NCI-H187 treated with DMSO at 0.1 percent for 48 hours (cell line): ENCODE measurements at places on chromosomes 7 and 10.

DNA sequence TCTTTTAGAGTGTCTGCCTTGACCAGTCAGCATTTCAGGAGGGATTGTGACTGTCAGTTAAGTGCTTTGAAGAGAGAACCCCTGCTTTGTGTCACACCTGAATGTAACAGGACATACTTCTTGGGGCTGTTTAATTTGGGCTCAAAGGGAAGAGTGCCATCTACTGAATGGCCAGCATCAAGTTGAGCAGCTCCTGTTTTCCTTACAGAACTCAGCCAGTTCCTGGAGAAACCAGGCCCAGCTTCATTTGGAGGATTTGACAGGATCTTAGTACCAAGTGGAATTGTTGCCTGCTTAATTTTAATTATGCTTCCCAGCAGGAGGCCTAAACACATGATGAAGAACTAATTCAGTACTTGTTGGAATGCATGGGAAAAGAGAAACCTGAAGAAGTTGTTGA lies 8.3 kb downstream of the ADD3 start:
- DNase-seq: no peak

- DNase-seq: no peak
Observed at GRCh38 chr10:129530581-129530980, 63.5 kb downstream of the MGMT start.

DNA sequence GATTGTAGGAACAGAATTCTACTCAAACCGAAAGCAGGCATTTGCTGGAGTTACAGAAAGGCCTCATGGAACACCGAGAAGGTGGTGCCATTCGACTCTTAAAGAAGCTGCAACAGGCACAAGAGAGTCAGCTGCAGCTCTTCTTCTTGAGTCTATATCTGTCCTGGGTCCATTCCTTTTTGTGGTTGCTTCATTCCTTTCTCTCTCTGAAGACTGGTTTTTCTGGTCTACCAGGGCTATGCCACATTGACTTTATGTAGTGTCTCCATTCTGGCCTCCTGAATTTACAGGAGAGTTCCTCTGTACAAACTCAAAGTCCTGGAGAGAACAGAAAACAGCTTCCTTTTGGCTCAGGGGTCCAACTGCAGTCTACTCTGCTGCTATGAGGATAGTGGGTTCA lies 132.8 kb downstream of the CFTR start:
- DNase-seq: no peak

DNA sequence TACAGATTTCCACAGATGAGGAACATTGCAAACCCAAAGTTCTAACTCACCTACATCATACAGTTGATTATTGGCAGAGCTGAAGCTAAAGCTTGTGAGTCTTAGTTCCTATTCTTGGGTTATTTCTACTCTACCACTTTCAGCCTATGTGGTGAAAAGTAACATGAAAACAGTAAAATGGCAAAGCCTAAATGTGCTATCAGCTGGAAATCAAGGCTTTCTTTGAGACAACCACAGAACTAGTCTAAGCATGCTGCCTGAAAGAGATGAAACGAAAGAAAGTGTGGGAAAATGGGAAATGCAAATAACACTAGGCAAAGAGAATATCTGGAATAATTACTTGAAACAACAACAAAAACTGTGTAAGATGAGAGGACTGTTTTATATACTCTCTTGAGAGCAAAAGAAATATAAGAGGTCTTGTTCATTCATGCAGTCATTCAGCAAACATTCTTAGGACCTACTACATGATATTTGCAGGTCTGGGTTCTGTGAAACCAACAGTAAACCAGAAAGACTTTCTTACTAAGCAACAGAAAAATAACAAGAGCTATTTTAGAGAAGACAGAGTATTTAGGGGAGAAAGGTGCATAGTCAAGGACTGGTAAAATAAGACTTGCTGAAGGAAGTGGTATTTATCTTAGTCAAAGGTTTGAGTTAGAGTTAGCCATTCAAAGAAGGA lies 437.1 kb downstream of the HTR7 start:
- no peak for DNase-seq

DNA sequence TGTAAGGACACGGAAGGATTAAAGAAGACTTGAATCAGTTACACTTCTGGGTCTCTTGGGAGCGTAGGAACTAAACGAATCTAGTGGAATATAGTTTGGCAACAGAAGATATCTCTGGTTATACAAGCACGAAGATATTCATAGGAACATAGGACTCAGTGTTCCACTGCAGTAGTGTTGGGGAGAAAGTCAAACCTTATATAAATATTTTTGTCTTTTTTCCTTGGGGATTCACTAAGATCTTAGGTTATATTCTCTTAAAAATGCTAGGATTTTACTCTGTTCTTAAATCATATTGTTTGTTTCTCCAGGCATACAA lies 21.4 kb downstream of the PRKAR2B start:
- no peak for DNase-seq

GRCh38 chr10:96230527-96230926 lies 40.8 kb downstream of the BLNK start:
- DNase-seq: no peak
